ENCODE measurements at places on chromosomes 4 and X.

DNA sequence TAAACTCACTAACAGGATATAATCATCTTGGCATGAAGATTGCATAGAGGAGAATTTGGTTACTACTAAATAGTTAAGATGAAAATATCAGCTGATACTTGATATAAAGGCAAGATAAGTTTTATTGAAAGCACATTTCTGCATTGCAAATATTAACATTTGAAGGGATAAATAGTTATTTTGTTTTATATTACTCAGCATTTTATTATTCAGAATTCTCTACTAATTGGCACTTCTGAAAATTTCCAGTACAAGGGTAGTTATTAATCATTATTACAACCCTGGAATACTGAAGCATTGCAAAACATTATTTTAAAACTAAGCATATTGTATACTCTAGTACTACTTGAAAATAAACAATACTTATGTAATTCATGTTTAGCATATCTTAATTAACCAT lies 32.7 kb upstream of the AREG start:
- DNase-seq: no peak

DNA sequence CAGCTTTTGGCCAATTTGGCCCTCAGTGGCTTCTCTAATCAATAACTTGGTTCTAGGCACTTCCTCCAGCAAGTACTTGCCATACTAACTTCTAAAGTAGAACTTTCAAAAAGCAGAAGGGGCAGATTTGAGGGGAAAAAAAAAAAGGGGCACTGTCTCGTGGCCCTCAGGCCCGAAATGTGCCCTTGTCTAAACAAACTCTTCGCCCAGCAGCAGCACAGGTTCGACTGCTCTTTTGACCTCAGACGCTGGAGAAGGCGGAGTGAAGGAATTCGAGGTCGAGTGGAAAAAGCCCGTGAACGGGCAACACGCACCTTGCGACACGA lies 775 bp downstream of the GRPEL1 start:
- no peak for DNase-seq

- DNase-seq: no peak
Measured at GRCh38 chrX:22164770-22165388, 107.8 kb upstream of the CBLL2 start.

GRCh38 chr4:40745285-40745984 lies 4.3 kb upstream of the NSUN7 start:
- no peak for DNase-seq

GRCh38 chrX:68421636-68422035 lies 11.7 kb downstream of the OPHN1 start:
- no peak for DNase-seq

DNA sequence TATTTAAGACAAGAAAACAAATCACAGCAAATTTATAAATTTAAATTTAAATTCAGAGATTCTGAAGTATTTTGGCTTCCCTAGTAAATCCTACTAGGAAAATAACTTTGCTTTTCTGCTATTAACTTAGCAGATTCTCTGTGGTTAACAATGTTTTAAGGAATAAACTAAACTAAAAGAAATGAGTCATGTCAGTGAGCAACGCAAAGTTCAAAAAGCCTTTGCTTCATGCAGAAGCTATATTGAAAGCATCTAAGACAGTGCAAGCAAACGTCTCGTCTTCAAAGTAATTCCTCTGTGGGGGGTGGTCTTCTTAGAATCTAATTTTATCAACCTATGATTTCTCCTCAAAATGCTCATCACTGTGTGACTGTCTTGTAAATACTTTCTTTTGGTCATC lies 30.1 kb downstream of the GABRB1 start:
- no peak for DNase-seq

DNA sequence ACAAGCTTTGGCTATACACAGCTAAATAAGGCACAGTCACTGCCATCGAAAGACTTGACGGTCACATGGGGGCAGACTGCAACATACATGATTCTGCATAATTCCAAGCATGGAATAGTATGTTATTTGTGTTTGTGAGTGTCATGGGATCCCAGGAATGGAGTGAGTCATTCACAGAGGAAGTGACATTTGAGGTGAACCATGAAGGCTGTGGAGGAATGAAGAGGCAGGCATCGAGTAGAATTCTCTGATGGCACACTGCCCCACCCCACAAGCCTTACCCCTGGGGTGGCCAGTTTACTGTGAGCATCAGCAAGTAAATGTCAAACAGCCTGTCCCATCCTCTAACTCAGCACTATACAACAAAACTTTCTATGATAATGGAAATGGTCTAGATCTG lies 619.7 kb downstream of the MID1IP1 start:
- no peak for DNase-seq

DNA sequence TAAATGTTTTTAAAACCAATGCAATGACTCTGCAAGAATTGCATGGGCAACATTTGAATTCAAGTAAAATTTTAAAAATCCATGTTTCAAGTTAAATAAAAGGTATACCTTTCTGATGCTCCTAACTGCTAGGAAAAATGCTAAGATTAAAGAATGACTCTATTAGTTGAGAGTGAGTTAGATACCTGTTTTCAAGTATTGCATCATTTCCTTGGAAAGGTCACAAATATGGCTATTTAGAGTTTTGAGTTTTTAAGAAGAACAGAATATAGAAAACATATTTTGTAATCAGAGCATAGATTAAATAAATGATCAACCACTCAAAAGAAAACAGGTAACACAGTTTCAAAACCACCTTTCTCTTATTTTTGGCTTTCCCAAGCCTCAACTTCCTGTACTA lies 18.3 kb upstream of the NPY2R start:
- DNase-seq: no peak

DNA sequence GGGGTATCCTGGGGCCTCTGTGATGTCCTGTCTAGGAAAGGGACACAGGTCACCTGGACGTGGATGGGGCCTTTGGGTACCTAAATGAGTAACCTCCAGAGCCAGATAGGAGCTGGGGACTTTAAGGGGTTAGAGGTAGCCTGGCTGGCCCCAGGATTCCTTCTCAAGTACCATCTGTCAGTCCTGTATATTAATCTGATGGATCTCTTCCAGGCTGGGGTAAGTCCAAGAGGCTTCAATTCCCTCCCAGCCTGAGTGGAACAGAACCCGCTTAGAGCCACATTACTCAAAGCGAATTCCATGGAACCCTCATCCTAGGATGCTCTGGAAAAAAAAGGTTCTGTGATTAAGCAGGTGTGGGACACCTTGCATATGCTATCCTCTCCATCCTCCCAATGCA lies 24.8 kb upstream of the MAP3K15 start:
- no peak for DNase-seq

- DNase-seq: no peak
Measured at GRCh38 chrX:439241-439640, 52.5 kb upstream of the PPP2R3B start.

DNA sequence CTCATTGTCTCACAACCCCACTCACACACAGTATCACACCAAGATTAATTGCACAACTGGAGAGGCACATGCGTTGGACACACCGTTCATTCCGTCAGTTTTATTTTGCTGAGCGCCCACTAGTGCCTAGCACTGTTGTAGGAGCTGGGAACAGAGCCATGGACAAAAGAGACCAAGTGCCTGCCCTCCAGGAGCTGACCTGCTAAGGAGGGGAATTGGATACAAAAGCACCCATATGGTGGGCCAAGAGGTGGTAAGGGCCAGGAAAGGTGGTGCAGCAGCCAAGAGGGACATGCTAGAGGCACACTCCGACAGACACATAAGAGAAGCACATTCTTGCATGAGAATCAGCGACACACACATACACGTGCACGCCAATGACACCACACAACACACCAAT lies 705 bp upstream of the CRMP1 start:
- DNase-seq: no peak

DNA sequence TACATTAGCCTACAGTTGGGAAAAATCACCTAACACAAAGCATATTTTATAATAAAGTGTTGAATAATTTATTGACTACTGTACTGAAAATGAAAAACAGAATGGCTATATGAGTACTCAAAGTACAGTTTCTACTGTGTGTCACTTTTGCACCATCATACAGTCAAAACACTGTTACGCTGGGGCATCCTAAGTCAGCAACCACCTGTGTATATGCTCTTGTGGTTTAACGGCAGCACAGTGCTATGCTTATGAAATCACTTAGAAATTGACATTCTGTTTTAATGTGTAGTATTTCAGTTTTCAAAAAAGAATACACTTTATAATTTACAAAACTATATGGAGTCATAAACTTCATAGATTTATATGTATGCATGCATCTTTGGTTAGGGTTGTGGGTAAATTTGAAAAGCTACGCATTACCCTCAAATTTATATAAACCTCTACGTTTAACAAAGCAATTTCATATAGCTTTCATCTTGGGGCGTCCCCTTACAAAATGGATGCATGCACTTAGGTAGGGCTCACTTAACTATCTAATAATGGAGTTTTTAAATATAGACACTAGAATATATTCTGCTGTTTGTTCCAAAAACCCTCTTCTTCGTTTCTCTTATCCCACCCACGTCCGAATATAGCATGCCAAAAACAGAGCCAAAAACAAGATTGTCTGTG lies 690 bp upstream of the NEIL3 start:
- no peak for DNase-seq

DNA sequence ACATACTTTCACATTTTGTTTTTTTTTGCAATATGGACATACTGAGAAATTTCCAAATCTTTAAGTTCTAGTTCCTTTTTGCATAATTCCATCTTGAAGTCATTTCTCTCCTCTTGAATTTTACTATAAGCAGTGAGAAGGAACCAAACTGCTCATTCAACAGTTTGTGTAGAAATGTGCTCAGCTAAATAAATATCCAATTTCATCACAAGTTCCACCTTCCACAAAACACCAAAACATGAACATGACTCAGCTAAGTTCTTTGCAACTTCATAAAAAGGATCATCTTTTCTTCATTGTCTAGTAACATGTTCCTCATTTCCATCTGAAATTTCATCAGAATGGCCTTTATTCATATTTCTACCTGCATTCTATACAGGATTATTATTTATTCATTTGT lies 77.3 kb upstream of the FGF13 start:
- DNase-seq: no peak

DNA sequence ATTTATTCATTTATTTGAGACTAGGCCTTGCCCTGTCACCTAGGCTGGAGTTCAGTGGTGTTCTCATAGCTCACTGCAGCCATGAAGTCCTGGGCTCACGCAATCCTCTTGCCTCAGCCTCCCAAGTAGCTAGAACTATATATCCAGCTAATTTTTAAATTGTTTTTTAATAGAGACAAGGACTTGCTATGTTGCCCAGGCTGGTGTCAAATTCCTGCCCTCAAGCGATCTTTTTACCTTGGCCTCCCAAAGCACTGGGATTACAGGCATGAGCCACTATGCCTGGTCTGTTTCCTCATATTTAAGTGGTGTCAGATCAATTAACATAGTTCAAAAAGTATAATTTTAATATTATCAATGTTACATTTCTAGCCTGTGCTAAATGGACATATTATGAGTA lies 68.5 kb downstream of the AFF1 start:
- DNase-seq: no peak

- DNase-seq: no peak
Measured at GRCh38 chrX:46876901-46877300, 35.3 kb upstream of the JADE3 start.

GRCh38 chr4:6439120-6439762 lies 33.2 kb downstream of the PPP2R2C start:
- no peak for DNase-seq

GRCh38 chr4:63171341-63171740 lies 1237.9 kb downstream of the TECRL start:
- DNase-seq: no peak

DNA sequence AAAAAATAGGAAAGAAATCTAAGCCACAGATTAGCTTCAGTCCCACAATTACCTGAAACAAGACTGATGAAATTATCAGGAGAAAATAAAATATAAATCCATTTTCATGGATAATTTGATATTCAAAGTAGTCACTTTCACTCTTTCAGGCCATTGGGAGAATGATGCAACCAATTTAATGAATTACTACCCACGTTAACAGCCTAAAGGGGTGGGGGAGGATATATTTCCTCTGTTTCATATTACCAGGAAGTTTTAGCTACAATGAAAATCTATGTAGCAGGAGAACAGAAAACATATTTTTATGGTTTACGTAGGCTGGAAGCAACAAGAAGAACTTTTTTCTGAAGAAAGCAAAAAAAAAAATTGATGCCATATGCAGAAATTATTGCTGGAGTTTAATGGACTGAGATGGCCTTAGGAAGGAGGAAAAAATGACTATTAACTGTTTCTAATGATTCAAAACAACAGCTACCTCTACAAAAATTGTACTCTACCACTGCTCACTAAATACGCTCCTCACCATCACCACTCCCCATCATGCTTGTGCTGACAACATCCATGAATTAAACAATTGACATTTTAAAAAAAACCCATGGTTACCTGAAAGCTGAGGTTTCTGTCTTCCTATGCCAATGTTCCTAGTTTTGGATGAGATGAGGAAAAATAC lies 100.9 kb downstream of the CXXC4 start:
- DNase-seq: no peak

DNA sequence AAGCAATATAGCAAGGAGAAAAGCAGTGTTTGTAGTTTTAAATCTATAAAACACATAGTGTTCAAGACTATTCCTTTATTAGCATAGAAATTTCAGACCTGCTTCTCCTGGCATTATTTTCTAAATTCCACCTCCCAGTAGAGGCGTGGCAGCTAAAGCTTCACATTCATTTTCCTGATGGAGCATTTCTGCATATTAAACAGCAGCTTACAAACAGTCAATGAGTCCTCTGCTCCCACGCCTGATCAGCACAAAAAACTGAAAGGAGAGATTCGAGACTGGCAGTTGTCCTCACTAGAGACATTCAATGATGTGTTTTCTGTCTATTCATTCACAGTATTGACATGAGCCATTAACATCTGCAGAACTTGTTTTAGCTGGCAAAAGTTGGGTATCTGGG lies 61.4 kb downstream of the SHISA3 start:
- DNase-seq: no peak

DNA sequence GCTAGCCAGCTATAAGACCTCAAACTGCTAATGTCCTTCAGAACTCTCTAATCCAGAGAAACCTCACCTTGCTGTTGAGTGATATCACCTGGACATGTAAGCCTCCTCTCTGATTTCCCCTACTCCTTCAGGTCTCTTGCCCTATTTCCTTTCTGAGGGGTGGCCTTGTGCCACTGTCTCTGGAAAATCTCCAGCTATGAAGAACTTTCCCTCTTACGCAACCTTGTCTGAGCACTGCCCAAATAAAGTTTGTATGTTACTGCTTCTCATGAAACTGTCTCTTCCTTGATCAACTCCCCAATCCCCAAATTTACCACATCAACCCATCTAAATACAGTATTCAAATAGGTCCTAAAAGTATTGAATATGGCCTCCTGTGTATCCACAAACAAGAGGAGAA lies 53.5 kb upstream of the VEGFD start:
- DNase-seq: no peak

DNA sequence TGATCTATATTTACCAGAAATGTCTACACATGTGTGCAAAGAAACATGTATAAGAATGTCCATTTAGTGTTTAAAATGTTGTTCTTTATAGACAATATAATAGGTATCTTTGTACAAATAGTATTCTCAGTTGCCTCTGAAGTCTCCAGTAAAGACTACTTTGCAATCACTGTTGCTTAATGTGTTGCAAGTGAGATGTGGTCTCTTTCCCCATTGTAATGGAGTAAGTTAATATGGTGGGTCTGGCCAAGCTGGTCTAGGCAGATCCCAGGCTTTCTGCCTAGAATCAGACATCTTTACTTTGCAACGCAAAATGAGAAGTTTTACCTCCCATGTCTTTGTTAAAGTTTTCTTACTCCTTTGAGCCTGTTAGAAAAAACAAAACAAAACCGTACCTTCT lies 144.8 kb downstream of the GABRA3 start:
- no peak for DNase-seq

GRCh38 chr4:105765690-105766407 lies 57.3 kb downstream of the GSTCD start:
- no peak for DNase-seq
